IMR-90 (cell line): ENCODE measurements at places on chromosomes 2 and 18. TPM values are rescaled to one million over a fixed set of nuclear protein-coding genes. Genes with fewer than 3 reads are reported as not detected.

DNA sequence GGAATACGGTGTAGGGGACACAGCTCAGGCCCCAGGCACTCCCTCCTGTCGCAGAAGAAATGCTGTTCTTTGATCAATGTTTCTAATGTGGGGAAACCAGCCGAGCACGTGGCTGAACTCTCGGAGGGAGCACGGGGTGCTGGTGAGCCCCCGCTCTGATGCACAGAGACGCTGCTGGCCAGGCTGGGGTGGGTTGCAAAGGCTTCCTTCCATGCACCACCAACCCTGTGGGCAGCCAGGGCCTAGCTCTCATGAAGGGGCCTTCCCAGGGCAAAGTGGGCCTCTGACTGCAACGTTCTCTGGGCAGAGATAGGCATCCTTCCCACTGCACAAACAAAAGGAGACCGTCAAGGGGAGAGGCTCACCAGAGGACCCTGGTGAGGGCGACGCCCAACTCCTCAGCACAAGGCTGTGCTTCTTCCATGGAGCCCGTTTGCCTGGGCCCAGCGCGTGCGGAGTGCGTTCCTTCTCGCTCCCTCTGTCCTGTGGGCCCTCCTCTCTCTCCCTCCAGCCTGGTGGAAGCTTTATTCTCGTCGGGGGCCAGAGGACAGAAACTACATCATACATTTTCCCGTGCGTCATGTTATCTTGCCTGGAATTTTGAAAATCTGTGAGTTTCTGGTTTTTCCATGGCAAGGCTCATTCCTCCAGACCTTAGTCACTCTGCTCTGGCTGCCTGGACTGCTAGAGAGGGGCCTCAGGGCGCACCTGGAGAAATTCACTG, 61.1 kb upstream of the SP3 start:
- no peaks in the 10 kb centered on the region for H3K27me3 ChIP-seq
- peaks cover 25% of the 10 kb centered on the region for H3K4me1 ChIP-seq
- no peaks in the 10 kb centered on the region for H3K36me3 ChIP-seq
- DNase-seq = peak; percentile 88
- peak overlapping the region; percentile 89 for H3K27ac ChIP-seq

The KYNU gene
- 2.2 and 2.9 TPM in 2 replicates for total RNA-seq

GRCh38 chr2:127106991-127107621, at the start of gene BIN1:
Gene BIN1, minus strand, starts transcription at chr2:127107154. Its CDS starts 211 bp downstream, at chr2:127106943.
- no peaks in the 10 kb centered on the region for H3K36me3 ChIP-seq
- peaks cover 7% of the 10 kb centered on the region for H3K27me3 ChIP-seq
- peak; percentile 82 for DNase-seq
- H3K4me3 ChIP-seq = peak within 1 kb of the TSS; percentile 82
- peaks cover 13% of the 10 kb centered on the region for H3K4me1 ChIP-seq
- peak within 1 kb of the TSS; percentile 85 for H3K27ac ChIP-seq

- H3K27me3 ChIP-seq = no peaks in the 10 kb centered on the region
- no peaks in the 10 kb centered on the region for H3K36me3 ChIP-seq
- peaks cover 4% of the 10 kb centered on the region for H3K4me1 ChIP-seq
Measured at GRCh38 chr18:7940971-7941370, 373.9 kb downstream of the PTPRM start.

The ING5 gene
- total RNA-seq = 16.7 and 38.9 TPM in 2 replicates

GRCh38 chr18:25284861-25285550, 67.0 kb downstream of the ZNF521 start:
- no peaks in the 10 kb centered on the region for H3K27me3 ChIP-seq
- H3K36me3 ChIP-seq = peaks cover 6% of the 10 kb centered on the region
- peak; percentile 41 for DNase-seq
- H3K4me3 ChIP-seq = no peak overlapping the region

DNA sequence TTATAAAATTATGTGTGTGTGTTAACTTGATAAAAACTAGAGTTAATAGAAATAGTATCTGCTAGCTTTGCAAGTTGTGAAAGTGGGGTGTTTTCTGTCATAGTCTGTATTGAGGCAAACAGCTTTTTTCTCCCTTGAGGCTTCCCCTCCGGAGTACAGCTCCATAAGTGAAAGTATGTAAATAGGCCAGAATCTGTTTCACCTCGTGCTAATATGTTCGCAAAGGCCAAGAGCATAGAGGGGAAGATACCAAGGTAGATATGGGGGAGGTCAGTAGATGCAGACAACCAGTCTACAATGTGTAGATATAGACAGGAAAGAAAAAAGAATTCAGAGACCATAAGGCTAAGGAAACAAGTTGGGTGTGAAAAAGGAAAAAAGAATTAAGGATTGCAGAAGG, 72.9 kb downstream of the PTRHD1 start:
- 0 out of 2 replicates have a peak, but pooled peaks cover 1% of the 10 kb centered on the region for H3K36me3 ChIP-seq
- peaks cover 2% of the 10 kb centered on the region; the same call in 1 of the 2 replicates for H3K4me1 ChIP-seq
- H3K27ac ChIP-seq = no peak overlapping the region

GRCh38 chr2:241215421-241215820, 26.9 kb downstream of the ANO7 start:
- no peak for DNase-seq
- no peak overlapping the region for H3K27ac ChIP-seq
- no peak overlapping the region for H3K4me3 ChIP-seq

DNA sequence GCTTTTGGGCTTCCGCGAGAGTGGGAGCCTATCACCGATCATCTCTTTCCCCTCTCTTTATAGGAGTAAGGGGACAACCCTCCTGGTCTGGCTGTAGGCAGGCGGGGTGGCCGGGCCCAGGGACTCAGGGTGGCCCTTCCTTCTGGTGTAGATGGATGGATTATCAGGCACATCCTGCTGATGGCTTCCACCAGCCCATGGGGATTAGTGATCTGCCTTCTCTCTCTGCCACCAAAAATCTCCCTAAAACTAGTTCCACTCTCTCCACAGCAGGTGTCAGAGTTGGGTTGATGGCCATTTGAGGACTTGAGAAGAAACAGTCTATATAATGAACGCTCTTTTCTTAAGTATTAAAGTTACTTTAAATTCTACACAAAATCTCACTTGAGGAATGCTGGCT, 37.4 kb downstream of the NCK2 start:
- no peak for DNase-seq
- no peaks in the 10 kb centered on the region for H3K27me3 ChIP-seq
- H3K4me1 ChIP-seq = peaks cover 8% of the 10 kb centered on the region
- H3K27ac ChIP-seq = no peak overlapping the region
- peaks cover 1% of the 10 kb centered on the region for H3K36me3 ChIP-seq

DNA sequence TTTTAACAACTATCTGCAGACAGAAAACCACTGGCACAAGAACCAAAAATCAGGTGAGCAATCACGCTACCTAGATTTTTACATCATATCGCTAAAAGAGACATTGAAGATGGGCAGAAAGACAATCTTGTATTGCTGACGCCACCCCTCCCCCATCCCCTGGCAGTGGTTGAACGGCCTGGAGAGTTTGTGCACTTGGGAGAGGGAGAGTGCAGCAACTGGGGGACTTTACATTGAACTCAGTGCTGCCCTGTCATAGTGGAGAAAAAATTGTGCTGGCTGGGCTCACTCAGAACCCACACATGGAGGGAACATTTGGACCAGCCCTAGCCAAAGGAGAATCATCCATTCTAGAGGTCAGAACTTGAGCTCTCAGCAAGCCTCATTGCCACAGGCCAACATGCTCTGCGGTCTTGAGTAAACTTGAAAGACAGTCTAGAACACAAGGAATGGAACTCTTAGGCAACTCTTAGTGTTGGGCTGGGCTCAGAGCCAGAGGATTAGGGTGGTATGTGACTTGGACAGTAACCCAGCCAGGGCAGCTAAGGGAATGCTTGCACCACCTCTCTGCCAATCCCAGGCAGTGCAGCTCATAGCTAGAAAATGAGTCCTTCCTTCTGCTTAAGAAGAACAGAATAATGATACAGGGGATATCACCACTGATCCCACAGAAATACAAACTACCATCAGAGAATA, 220.0 kb upstream of the CYP26B1 start:
- H3K27me3 ChIP-seq = no peaks in the 10 kb centered on the region
- H3K4me3 ChIP-seq = no peak overlapping the region
- peak; percentile 90 for DNase-seq
- H3K27ac ChIP-seq = no peak overlapping the region
- H3K36me3 ChIP-seq = no peaks in the 10 kb centered on the region

The PLEKHB2 gene
- 82.1 and 118 TPM in 2 replicates for total RNA-seq

The VSNL1 gene
- 0.28 and 0.36 TPM in 2 replicates for total RNA-seq

GRCh38 chr2:136376211-136376610, 258.3 kb upstream of the CXCR4 start:
- H3K4me3 ChIP-seq = no peak overlapping the region
- H3K36me3 ChIP-seq = no peaks in the 10 kb centered on the region
- no peak for DNase-seq
- H3K27ac ChIP-seq = no peak overlapping the region
- no peaks in the 10 kb centered on the region for H3K4me1 ChIP-seq
- no peaks in the 10 kb centered on the region for H3K27me3 ChIP-seq

- no peaks in the 10 kb centered on the region for H3K36me3 ChIP-seq
- no peak overlapping the region for H3K4me3 ChIP-seq
- DNase-seq = no peak
- peaks cover 9% of the 10 kb centered on the region for H3K4me1 ChIP-seq
- H3K27me3 ChIP-seq = no peaks in the 10 kb centered on the region
Measured at GRCh38 chr2:168514692-168515091, 58.6 kb downstream of the CERS6 start.

GRCh38 chr18:55494899-55495298, 93.1 kb downstream of the TCF4 start:
- no peak overlapping the region for H3K4me3 ChIP-seq
- no peaks in the 10 kb centered on the region for H3K36me3 ChIP-seq
- H3K27ac ChIP-seq = no peak overlapping the region

The CCDC68 gene
- total RNA-seq = 0.54 and 1.4 TPM in 2 replicates

GRCh38 chr2:173943738-173944137, 21.4 kb downstream of the SP3 start:
- no peaks in the 10 kb centered on the region for H3K27me3 ChIP-seq
- DNase-seq = no peak
- H3K4me3 ChIP-seq = no peak overlapping the region
- peaks cover 4% of the 10 kb centered on the region for H3K4me1 ChIP-seq
- no peak overlapping the region for H3K27ac ChIP-seq

- no peak within 1 kb of the TSS; the same call in 1 of the 2 replicates for H3K4me3 ChIP-seq
- H3K36me3 ChIP-seq = no peaks in the 10 kb centered on the region
- no peak within 1 kb of the TSS for H3K27ac ChIP-seq
Measured at GRCh38 chr2:176122683-176123410, at the start of gene HOXD9. Gene HOXD9, plus strand, starts transcription at chr2:176122719. Its CDS starts 50 bp downstream, at chr2:176122769.

The IL1A gene
- total RNA-seq = 0.83 and 1.1 TPM in 2 replicates

GRCh38 chr2:212995920-212996319, 155.5 kb downstream of the IKZF2 start:
- H3K27me3 ChIP-seq = no peaks in the 10 kb centered on the region
- H3K27ac ChIP-seq = no peak overlapping the region
- no peaks in the 10 kb centered on the region for H3K36me3 ChIP-seq
- DNase-seq = peak; percentile 78
- H3K4me3 ChIP-seq = no peak overlapping the region

GRCh38 chr2:68295516-68295915, 24.2 kb downstream of the CNRIP1 start:
- H3K4me1 ChIP-seq = no peaks in the 10 kb centered on the region
- DNase-seq = no peak
- H3K4me3 ChIP-seq = no peak overlapping the region
- no peak overlapping the region for H3K27ac ChIP-seq
- H3K36me3 ChIP-seq = peaks cover 2% of the 10 kb centered on the region; the same call in 1 of the 2 replicates

DNA sequence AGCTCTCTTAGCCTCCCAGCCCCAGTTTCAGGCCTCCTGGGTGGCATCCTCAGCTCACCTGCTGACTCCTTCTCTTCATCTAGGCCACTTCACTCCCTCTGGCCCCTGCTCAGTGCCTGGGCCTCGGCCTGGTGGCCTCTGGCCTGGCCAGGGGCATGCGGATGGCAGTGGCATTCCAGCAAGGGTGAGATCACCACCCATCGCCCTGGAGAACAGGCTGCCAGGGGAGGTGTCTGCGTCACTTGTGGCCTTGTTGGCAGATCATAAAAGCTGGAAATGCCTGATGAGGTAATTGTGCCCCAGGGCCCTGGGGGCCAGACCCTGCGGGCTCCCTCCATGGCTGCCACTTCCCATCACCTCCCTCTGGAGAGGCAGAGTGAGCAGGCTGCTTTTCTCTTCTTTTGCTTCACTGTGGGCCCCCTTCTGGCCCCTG, 72.5 kb upstream of the SMAD2 start:
- H3K4me3 ChIP-seq = no peak overlapping the region
- no peaks in the 10 kb centered on the region for H3K4me1 ChIP-seq
- peak; percentile 7 for DNase-seq
- H3K27me3 ChIP-seq = peaks cover 9% of the 10 kb centered on the region; the same call in 1 of the 2 replicates

DNA sequence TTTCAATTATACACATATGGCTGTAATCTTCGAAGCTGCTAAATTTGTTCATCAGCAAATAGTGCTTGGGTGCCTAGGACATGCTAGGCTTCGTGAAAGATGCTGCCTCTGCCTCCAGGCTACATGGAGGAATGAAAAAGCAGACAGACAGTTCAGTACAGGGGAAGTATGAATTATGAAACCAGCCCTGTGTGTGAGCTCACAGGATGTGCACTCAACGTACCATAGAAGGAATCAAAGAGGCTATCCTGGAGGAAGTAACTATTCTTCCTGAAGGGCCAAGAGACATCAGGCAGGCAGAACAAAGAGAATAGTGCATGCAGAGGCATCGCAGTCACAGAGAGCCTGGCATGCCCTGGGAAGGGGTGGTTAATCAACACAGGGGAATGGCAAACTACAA, 61.4 kb downstream of the DYM start:
- peaks cover 2% of the 10 kb centered on the region; the same call in 1 of the 2 replicates for H3K4me1 ChIP-seq
- peak; percentile 13 for DNase-seq
- H3K36me3 ChIP-seq = no peaks in the 10 kb centered on the region
- no peaks in the 10 kb centered on the region for H3K27me3 ChIP-seq

- DNase-seq = no peak
- no peak overlapping the region for H3K27ac ChIP-seq
- no peaks in the 10 kb centered on the region for H3K36me3 ChIP-seq
- peaks cover 92% of the 10 kb centered on the region for H3K27me3 ChIP-seq
- no peak overlapping the region for H3K4me3 ChIP-seq
Measured at GRCh38 chr2:118856330-118856977, 9.0 kb upstream of the EN1 start.

DNA sequence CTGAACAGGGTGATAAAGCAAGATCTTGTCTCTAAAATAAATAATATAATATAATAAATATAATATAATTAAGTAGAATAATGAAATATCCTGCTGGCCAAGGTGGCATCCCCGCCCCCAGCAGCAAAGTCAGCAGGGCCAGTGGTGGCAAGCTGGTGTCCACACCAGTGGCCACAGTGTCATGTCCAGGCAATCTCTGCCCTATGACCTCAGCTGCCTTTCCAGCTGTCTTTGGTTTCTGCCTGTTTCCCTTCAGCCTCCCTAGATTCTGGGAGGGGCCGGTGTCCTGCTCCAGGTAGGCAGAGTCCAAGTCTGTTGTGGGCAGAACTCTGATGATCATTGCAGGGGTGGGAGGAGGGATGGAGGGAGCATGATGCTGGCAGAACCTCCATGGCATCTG, 16.2 kb upstream of the STEAP3 start:
- peaks cover 34% of the 10 kb centered on the region for H3K27me3 ChIP-seq
- no peak overlapping the region for H3K4me3 ChIP-seq
- no peak overlapping the region for H3K27ac ChIP-seq
- H3K4me1 ChIP-seq = no peaks in the 10 kb centered on the region

The MC2R gene
- total RNA-seq = not detected in 2 replicates

- no peak overlapping the region for H3K27ac ChIP-seq
- no peak overlapping the region for H3K4me3 ChIP-seq
- no peak for DNase-seq
Measured at GRCh38 chr2:141015341-141016047, 1115.3 kb downstream of the LRP1B start.

- H3K27me3 ChIP-seq = no peaks in the 10 kb centered on the region
- H3K4me3 ChIP-seq = no peak overlapping the region
- H3K36me3 ChIP-seq = no peaks in the 10 kb centered on the region
- no peaks in the 10 kb centered on the region for H3K4me1 ChIP-seq
Measured at GRCh38 chr2:12027136-12027535, 280.7 kb downstream of the LPIN1 start.

GRCh38 chr18:68221111-68221724, 493.7 kb downstream of the TMX3 start:
- no peak overlapping the region for H3K27ac ChIP-seq
- no peak overlapping the region for H3K4me3 ChIP-seq
- H3K4me1 ChIP-seq = no peaks in the 10 kb centered on the region; the same call in 1 of the 2 replicates

The TTC32 gene
- 1.1 and 1.9 TPM in 2 replicates for total RNA-seq

The LIMS2 gene
- total RNA-seq = 1.1 and 1.3 TPM in 2 replicates
